Vagina (tissue), 2 donors: ENCODE measurements at places on chromosomes 11 and 22.

DNA sequence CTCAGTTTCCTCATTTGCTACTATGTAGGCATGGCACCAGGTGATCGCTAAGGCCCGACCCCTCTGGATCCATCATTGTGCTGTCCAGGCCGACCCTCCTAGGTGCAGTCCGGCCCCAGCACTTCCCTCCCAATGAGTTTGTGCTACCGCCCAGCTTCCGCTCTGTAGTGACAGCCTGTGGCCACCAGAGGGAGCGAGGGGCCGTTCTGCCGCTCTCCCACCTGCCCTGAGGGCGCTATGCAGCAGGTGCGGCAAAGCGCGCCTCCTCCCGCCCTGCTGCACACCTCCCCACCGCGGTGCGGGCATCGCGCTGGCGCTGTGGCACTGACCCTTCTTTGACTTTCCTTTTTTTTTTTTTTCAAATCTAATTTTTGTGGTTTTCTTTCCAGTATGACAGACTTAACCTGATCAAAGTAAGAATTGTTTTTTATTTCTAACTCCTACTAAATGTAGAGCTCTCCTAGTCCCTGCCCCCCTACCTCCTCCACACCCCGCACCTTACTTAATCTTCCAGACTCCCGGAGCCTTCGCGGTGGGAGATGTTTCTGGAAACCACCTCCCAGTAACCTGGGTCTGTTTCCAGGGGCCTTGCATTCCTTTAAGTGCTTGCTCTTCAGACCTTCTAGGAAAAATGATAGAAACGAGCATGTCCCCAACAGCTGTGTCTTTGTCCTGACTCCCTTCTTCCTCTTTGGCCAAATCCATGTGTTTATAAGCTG, 73.7 kb downstream of the SCN3B start:
- H3K27me3 ChIP-seq, result no peaks in the 10 kb centered on the region
- H3K4me3 ChIP-seq, result no peak overlapping the region
- DNase-seq, result no peak
- H3K36me3 ChIP-seq, result no peaks in the 10 kb centered on the region

DNA sequence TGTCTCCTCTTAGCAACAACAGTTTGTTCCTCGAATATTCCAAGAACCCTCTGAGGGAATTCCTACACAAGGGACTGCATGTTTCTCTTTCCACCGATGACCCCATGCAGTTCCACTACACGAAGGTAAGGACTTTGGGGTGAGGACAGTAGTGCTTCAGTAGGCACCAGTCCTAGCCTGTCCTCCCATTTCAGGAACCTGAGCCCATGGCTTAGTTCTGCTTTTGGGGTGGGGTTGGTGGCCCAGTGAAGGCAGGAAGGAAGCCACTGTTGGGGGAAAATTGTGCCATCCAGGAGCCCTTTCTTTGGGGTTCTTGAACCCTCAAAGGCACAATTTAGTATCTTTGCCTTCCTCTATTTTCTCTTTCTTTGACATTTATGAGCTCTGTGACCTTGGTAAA, 38.2 kb downstream of the RNF141 start:
- no peak overlapping the region for H3K27ac ChIP-seq

- no peak overlapping the region for H3K4me3 ChIP-seq
- no peaks in the 10 kb centered on the region for H3K36me3 ChIP-seq
- no peak for DNase-seq
- no peaks in the 10 kb centered on the region for H3K27me3 ChIP-seq
- H3K4me1 ChIP-seq, result no peaks in the 10 kb centered on the region
Measured at GRCh38 chr11:132913295-132913694, 619.0 kb downstream of the OPCML start.

DNA sequence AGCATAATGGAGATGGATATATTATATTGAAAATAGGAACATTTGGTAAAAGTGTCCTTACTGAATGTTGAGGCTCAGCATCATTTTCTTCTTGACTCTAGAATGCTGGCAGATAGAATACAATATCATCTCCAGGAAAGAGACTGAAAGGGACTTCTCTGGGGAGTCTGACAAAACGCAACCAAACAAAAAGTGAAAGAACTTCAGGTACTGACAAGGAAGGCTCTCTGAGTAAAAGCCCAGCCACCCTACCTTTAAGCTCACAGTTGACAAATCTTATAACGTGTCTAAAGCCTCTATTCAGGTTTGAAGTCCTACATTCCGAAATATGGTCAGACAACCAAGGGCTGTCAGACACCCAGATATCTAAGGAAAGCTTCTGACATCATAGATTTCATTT, 590.8 kb downstream of the SOX6 start:
- DNase-seq, result no peak
- H3K27ac ChIP-seq, result no peak overlapping the region
- H3K4me3 ChIP-seq, result no peak overlapping the region
- no peaks in the 10 kb centered on the region for H3K4me1 ChIP-seq

DNA sequence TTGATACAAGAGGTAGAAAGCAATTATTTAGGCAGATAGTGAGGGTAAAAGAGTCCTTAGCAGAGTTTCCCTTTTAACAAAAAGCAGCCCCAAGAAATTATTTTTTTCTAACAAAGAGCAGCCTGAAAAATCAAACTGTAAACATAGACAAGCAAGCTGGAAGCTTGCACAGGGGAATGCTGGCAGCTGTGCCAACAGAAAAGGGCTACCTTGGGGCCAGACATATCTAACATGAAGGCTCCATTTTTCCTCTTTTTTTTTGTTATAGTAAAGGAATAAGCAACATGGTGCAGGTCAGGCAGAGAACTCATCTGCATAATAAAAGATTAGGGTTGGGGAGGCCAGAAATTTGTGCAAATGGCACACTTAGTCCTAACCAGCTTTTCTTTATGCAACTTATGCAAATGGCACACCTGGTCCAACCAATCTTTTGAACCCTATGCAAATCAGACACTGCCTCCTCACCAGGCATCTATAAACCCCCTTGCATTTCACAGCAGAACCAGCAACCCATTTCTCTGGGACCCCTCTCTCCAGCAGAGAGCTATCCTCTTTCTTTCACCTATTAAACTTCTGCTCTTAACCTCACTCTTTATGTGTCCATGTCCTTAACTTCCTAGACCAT, 41.8 kb downstream of the PDGFD start:
- H3K27ac ChIP-seq, result no peak overlapping the region
- no peak overlapping the region for H3K4me3 ChIP-seq
- DNase-seq, result no peak
- H3K27me3 ChIP-seq, result no peaks in the 10 kb centered on the region
- H3K36me3 ChIP-seq, result no peaks in the 10 kb centered on the region
